Activated effector memory CD4-positive, alpha-beta T cell treated with anti-CD3 and anti-CD28 coated beads, Interleukin-2, amount 50 U/mL, for 16 hours (primary cell): ENCODE measurements at places on chromosomes 5 and 9.

- DNase-seq: no peak
Measured at GRCh38 chr9:112411626-112412027, 31.7 kb downstream of the HSDL2 start.

DNA sequence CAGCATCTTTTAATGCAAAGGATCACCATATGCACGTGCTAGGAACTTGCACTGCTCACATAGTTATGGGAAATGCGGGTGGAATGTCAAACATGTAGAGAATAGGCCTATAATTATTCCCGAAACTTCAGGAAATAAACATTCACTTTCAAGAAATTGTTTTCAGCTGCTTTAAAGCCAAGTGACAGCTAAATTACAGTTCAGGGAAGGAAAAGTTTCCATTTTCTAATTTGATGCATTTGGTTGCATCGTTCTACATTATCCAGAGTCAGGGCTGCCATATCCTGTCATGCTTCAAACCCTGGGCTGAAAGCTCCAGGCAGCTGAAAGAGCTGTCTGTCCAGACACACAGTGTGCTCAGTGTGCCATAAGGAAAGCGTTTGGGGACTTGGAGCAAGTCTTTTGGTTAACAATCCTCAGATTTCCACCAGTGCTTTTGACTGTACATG is 518.1 kb downstream of the CSNK1G3 start:
- no peak for DNase-seq

DNA sequence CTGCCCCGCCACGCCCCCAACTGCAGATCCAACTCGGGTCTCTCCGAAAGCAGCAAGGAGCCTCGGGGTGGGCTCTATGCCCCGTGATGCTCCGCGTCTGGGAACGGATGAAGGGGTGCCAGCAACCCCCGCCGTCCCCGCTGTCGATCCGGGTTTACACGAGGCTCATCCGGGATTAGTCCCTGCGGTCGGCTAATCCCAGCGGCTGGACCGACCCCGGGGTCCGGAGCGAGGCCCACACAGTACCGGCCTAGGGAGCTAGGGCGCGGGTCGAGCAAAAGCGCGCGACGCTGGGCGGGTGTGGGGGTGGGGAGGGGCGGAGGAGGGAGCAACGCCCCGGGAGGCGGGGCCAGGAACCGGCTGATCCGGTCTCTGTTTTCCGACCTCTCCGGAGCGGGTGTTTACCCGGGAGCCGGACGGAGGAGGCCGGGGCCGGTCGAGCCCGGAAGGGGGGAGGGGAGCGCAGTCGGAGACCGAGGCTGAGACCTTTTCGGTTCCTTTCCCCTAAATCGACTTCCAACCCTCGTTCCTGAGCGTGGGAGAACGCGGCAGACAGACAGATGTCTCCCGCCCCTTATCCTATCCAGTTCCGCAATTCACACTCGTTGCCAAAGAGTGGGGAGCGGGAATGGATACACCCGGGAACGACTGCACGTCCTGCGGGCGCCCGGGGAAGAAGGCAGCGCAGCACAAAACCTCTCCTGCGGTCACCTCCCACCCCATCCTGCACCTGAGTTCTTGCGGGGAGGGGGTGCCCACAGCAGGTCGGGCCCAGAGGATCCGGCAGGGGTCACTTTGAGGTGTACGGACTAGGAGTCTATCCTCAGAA is 28.6 kb downstream of the PCDH1 start:
- peak; percentile 87 for DNase-seq

- no peak for DNase-seq
Measured at GRCh38 chr5:60779466-60779865, 64.6 kb downstream of the ELOVL7 start.

- DNase-seq: peak; percentile 83
Measured at GRCh38 chr5:80408484-80409366, 861 bp downstream of the ZFYVE16 start.

DNA sequence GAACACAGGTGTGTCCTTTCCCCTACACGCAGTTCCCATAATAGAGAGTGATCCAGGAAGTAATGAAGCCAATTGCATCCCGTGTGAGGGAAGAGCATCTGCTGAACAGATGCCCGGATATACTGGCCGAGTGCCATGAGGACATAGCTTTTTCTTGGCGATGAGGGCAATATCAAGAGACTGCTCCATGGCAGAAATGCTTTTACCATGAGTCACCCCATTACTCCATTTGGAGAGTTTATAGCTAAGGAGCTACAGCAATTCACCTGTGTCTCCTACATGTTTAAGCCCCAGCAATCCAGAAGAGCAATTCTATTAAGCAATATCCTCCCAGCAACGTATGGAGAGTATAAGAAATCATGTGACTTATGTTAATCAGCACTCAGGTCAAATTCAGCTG is 222.0 kb upstream of the KLF4 start:
- DNase-seq: no peak
